ENCODE measurements at places on chromosomes 3 and 15. TPM values are rescaled to one million over a fixed set of nuclear protein-coding genes. Genes with fewer than 3 reads are reported as not detected.
A peak's percentile ranks its signal among the peaks of the same experiment; 100 is the strongest.

The STARD5 gene
- 3.0 TPM for total RNA-seq

DNA sequence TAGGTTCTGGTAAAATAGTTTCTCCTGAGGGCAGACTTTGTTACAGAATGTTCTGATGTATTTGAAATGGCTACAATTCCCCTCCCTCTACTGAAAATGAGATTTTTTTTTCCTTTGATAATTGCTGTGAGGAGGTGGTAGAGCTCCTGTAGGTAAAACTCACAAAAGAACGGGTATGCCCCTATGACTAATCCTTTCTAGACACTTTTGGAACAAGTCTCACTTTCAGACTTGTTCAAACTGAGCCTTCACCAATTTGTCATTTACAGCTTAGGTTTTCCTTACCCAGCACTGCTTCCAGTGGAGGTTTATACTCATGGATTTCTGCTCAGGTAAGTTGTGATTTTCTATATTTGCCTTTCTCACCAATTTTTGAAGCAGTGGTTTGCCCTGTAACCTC lies 115.6 kb downstream of the NLGN1 start:
- DNase-seq: no peak

DNA sequence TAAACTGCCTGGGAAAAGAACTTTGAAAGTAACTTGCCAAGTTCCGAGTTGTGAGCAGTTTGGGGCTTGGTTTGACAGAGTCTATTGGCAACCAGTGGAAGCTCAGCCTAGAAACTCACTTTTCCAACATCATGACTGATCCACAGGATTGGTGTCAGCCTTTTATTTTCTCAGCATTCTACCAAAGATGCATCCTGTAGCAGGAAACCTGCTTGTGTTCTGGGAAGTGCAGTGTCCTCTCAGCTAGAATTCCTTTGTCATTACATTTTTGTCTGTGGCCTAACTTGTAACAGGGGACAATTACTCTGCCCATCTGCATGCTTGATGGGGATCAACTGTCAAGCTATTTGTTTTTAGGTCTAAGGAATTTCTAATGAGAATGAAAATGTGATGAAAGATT lies 116.7 kb upstream of the LMOD3 start:
- no peak for DNase-seq

The COLQ gene
- total RNA-seq: 0.22 TPM

DNA sequence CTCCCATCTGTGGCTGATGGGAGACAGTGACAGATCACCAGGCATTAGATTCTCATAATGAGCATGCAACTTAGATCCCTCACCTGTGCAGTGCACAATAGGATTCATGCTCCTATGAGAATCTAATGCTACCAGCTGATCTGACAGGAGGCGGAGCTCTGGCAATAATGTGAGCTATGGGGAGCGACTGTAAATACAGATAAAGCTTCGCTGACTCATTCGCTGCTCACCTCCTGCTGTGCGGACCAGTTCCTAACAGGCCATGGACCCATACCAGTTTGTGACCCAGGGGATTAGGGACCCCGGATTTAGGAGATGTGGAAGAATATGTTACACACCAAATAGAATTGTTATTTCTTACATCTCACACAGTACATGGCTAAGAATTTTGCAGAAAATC lies 6.7 kb downstream of the ARGFX start:
- DNase-seq: no peak

GRCh38 chr3:171157980-171158379 lies 131.5 kb upstream of the SLC2A2 start:
- DNase-seq: no peak

DNA sequence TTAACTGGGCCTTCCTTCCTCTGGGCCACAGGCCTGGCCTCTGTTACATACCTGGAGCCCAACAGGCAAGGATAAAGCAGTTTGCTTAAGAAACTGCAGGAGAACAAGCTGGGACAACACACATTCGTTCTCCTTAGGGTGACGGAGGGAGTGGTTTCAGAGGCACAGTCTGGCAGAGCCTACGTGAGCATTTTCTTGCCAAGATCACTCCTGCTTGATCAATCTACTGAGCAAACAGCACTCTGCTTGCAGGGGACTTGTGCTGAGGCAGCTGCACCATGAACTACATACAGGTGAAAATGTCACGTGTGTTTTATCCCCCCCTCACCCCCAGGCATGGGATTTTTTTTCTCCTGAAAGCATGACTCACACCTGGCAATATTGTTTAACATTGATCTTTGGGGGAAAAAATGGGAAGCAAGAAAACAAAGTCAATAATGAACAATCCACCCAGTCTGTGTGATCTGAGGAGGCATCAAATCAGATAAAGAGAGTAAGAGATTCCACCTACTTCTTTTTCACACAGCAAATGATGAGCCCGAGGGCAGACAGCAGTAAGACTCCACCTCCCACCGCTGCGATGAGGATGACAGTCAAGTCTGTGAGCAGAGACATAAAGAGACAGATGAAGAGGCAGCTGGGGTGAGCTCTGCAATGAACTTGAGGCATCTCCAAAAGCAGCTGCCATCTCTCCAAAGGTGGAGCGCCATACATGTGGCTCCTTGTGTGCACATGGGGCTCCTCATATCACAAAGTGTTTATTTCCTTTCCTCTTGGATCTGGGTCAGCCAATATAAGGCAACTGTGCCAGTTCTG lies 57.4 kb downstream of the CDCP1 start:
- no peak for DNase-seq

DNA sequence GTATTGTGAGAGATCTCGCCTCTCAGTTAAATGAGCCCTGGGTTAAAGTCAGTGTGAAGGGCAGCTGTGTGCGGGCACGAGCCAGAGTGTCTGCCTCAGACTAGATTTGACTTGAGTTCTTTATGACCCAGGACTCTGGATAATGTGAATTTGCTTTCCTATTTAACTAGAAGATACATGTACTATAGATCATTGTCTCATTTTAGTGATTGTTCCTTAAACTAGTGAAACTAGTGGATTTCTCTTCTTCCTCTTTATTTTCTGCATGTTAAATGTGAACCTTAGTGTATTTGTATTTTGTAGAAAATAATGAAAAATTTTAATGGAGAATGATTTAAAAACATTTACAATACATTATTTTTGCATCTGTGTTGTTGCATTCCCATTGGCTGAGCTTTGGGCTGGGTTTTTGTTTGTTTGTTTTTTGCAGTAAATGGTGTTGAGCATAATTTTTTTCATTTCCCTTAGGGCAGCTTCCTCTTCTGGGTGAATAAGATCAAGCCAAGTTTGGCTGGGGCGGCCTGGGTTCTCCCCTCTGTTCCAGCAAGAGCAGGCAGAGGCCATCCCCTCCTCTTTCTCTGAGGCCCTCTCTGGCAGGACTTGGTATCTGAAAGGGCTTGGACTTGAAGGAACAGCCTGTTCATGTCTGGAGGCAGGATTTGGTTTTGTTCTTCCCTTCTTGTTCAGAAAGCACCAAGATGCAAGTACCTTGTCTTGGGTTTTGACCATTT lies 15.0 kb downstream of the GCSAM start:
- DNase-seq: no peak

DNA sequence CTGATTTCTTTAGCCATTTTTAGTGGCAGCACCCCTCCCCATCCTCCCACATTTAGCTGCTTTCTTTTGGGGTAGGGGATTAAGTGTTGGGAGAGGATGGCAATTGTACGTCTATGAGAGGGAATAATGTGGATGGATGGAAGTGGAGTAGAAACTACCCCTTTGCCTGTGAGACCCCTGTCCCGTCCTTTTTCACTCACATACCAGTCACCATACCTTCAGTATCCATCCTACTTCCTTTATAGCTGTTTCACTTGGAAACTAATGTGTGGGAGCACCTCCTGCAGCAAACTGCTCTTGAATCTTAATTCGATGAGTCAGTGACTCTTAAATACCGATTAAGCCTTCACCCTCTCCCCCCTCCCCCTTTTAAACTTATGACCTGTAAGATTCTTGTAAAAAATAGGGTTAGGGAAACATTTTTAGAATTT lies 730 bp downstream of the SPRED1 start:
- DNase-seq: peak; percentile 69

DNA sequence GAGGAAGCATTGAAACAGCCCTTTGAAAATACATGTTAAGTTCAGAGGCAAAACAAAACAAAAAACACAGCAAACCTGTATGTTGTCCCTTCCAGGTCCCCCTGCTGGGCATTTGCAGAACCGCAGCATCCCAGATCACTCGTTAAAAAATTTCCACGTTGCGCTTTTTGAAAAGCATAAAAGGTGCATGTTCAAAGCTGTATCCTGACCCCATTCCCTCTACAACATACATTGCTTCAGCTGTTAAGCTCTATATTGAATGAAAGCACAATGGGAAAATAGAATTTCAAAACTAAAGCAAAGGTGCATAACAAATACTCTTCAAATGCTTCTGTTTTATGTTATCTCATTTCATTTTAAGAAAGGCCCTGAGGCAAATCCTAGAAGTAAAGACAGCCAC lies 328.3 kb downstream of the THSD4 start:
- DNase-seq: peak; percentile 28

DNA sequence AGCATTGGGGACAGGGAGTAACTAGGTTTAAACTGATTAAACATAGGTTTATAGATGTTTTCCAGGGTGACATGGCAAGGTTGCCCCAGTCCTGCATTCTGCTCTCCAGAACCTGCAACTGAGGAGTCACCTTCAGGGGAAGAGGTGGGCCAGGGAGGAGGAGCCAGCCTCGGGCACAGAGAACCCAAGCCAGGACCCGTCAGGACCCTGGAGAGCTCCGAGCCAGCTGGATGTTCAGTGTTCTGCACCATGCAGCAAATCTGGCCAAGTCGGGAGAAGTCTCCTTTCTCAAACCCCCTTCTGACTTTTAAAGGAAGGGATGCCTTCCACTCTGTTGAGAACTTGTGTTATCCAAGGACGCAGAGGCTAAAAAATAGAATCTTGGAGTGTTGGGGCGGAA lies 62.1 kb upstream of the SLC6A11 start:
- peak; percentile 40 for DNase-seq

GRCh38 chr3:123658118-123658851 lies 73.4 kb upstream of the HACD2 start:
- DNase-seq: peak; percentile 78

GRCh38 chr3:137348936-137349335 lies 391.2 kb downstream of the IL20RB start:
- no peak for DNase-seq

Measured in HFFc6 (cell line).